Fibroblast of skin of back (primary cell): ENCODE measurements at places on chromosomes 1 and 21.

GRCh38 chr1:3593745-3594144 is 17.6 kb downstream of the MEGF6 start:
- DNase-seq = no peak

DNA sequence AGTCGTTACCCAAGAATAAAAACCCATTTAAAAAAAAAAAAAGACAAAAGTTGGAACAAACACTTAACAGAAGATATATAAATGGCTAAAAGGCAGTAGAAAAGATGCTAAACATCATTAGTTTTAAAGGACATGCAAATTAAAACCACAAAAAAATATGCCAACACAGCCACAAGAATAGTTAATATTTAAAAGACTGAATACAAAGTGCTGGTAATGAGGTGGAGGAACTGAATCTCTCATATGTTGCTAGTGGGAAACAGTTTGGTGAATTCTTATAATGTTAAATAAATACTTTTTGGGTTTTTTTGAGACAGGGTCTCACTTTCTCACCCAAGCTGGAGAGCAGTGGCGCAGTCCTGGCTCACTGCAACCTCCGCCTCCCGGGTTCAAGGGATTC is 10.0 kb downstream of the LRRC40 start:
- no peak for DNase-seq

GRCh38 chr1:193856261-193856660 is 669.8 kb upstream of the B3GALT2 start:
- no peak for DNase-seq

DNA sequence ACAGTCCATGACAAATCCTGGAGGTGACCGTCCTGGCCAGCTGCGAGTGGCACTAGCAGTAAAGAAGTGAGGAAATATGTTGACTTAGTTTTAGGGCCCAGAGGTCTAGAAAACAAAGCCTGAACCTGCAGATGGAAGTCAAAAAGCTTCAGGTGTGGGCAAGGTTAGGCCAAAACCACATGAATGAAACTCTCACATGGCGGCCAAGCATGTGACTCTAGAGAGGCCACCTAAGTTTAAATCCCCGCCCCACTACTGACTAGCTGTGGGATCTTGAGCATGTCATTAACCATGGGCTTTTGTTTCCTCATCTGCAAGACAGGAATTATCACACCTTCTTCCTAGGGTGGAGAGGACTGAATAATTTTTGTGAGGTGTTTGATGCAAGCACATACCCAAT is 148.2 kb upstream of the DAB1 start:
- DNase-seq = no peak

- peak; percentile 60 for DNase-seq
Observed at GRCh38 chr1:214550013-214550856, 1.2 kb downstream of the PTPN14 start.

DNA sequence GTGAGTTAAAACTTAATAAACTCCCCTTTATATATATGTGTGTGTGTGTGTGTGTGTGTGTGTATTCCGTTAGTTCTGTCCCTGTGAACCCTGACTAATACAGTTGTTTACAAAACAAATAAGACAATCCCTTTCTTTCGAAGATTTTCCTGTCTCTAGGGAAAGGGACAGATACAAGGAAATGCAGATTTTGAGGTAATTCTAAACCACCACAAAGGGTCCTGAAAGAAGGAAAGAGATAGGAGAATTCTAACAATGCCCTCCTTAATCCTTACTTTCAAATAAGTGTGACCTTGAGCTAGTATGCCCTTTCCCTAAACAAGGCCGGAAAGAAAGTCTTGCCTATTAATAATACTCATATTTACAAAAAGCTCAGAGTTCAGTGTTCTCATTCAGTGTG is 164.8 kb upstream of the COL11A1 start:
- DNase-seq = no peak

GRCh38 chr1:94898491-94899385 is 28.2 kb downstream of the CNN3 start:
- DNase-seq = peak; percentile 32

GRCh38 chr1:72285074-72285425 is 2.7 kb upstream of the NEGR1 start:
- DNase-seq = no peak

DNA sequence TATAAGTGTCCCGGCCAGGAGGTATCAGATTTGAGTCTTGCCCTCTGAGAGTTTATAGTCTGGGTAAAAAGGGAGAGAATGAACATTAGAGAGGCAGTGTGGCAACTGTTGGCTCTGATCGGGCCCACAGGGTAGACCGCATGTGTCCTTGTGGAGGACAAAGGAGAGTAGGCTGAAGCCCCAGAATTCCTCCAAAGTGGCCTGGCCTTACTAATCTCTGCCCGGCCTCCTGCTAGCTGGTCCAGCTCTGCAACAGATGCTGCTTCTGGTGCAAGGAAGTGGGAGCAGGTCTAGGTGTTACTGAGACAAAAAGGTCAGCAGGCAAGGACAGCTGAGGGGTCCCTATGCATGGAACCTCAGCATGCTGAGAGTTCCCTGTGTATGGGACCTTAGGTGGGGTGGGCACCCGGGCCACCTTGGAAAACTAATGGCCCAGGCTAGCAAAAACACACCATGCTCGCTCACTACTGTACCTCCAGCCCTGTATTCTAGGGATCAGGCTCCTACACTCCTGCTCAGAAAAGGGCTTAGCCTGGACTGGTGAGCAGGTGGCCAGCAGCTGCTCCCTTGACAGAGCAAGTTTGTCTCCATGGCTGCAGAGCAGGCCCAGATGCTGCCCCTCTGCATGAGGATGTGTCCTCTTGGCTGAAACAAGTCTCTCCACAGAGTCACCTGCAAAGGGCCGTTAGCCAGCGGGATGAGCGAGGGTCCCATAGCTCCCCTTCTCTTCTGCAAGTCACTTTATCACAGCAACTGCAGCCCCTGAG is 30.3 kb upstream of the RGS16 start:
- DNase-seq = no peak

GRCh38 chr1:221557013-221557412 is 184.9 kb downstream of the DUSP10 start:
- no peak for DNase-seq

- DNase-seq = no peak
Observed at GRCh38 chr1:199756066-199756465, 271.4 kb upstream of the NR5A2 start.

DNA sequence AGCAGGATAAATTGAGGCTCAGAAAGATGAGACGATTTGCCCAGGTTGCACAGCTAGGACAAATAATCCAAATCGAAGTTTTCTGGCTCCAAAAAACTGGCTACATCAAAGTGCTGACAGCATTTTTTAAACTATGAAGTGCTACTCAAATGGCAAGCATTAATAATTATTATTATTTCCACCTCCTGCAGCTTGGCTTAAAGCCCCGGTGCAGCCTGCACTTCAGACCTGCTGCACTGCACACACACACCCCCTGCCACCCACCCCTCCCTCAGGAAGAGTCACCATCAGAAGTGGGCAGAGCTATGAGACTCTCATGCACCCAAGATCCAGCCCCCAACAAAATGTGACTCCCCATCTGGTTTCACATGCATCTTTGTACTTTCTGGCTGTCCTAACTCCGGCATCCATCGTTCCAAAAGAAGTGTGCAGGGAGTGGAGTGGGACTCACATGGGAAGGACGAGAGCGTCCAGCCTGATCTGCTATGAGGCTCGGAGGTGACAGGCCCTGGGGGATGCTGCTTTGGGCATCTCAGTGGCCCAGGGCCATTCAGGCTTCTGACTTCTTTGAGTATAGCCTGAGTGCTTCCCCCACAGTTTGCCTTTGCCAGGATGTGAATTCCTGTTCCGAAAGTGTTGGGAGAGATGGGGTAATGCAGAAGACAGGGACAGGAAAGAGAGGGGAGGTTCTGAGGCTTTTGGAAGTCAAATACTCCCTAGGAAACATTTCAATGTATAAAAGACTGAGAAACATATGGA is 65.0 kb upstream of the FAM20B start:
- no peak for DNase-seq

DNA sequence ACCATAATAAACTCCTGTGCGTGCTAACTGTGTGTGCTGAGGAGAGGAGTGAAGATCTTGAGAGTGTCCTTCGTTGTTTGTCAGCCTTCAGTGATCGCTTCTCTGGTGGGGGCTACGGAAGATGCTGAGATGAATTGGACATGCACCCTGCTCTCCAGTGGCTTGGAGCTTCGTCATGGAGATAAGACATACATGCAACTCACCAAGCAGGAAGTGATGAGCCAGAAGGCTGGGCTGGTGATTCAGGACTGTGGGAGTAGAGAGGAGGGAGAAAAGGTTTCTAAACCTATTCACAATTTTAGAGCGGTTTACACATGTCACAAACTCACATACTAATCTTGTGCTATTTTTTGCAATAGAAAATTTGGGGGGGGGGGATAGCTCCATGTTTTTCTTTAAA is 128.9 kb upstream of the ADAR start:
- peak; percentile 67 for DNase-seq

- DNase-seq = peak; percentile 26
Observed at GRCh38 chr1:111275079-111275478, 15.6 kb upstream of the CHIA start.

DNA sequence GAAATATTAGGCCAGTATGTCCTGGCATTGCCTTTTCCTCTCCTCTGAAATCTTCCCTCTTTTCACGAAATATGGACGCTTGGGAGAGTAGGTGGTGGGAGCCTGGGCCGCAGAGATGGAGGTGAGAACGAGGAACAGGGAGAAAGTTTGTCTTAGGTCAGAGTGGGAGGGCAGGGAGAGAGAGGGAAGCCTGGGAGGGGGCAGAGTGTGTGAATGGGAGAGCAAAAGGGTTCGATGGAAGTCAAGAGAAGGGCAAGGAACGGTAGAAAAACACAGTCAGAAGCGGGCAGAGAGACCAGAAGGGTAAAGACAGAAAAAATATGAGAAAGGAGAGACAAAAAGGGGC is 1.2 kb downstream of the TRABD2B start:
- DNase-seq = no peak

GRCh38 chr1:153921080-153921802 is 1.5 kb downstream of the GATAD2B start:
- DNase-seq = no peak

- no peak for DNase-seq
Observed at GRCh38 chr1:177287270-177287669, 116.5 kb downstream of the BRINP2 start.

DNA sequence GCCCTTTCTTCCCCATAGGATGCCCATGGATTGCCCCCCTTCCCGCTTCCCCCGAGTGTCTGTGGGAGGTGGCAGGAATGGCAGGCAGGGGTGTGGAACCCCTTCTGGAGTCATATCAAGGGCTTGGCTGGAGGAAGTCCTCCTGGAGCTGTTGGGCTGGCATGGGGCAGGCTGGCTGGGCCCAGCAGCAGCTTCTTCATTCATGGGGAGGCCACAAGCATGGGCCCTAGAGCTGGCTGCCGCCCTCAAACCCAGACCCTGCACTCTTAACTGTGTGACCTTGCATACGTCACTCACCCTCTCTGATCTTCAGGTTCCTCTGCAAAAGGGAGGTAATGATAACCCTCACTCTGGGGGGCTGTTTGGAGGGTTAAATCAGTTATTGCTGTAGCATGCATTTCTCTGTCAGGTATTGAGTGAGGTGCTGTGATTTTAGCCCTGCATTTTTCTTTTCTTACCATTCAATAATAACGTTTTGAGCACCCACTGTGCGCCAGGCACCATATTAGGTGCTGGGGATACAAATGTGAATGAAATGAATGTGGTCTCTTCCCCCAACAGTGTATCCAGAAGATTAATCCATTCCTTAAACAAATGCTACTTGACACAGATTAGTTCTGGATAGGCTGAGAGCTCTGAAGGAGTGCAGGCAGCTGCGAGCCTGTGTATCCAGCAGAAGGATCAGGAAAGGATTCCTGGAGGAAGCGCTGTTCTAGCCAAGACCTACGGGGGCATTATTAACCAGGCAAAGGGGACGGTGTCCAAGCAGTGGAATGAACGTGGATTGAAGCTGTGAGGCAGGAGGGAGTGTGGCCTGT is 9.3 kb downstream of the PCSK9 start:
- DNase-seq = no peak

DNA sequence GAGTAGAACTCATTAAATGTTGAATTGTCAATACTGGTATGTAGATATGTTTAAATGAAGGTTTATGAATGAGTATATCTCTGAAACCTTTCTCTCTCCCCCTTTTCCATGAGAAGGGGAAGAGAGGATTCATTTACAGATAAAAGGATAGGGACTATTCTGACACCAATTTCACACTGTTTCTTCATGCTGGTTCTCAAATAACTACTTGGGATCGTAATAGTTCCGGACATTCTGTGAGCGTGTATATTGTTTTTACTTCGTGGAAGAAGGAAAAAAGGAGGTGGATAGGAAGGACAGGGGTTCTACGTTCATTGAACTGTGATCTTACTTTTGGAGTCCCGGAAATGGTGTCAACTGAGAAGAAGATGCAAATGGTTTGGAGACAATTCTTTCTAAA is 284.2 kb downstream of the GRIK1 start:
- no peak for DNase-seq

- peak; percentile 39 for DNase-seq
Observed at GRCh38 chr21:28227881-28228635, 764.6 kb downstream of the LTN1 start.

DNA sequence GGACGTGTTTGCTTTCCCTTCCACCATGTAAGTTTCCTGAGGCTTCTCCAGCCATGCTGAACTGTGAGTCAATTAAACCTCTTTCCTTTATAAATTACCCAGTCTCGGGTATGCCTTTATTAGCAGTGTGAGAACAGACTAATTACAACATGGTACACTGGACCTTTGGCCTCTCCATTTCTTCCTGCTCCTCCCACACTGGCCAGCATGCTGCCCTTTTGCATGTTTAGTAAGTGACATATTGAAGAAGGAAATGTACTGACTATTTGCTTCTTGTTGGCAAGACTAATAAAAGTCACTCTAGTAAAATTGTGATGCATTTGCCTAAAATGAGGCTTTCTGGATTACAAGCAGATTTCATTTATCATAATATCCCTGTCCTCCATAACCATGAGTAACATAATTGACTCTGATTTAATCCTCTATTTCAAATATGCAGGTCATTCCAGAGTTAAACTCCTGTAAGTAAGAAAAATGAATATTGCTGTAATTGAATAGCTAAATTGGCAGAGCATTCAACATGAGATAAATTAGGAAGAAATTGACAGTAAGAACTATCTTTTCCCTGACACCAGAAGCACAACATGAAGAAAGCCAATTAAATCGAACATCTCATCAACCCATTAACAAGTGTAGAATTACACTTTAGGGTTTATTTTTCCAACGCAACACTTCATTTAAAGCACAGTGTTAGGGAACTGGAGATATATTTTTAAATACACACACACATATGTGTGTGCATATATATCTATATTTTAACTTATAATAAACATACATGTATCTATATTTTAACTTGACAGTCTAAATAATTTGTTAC is 427.8 kb upstream of the ZP4 start:
- DNase-seq = no peak
